T-helper 2 cell (primary cell): ENCODE measurements at places on chromosomes 5 and 9.

DNA sequence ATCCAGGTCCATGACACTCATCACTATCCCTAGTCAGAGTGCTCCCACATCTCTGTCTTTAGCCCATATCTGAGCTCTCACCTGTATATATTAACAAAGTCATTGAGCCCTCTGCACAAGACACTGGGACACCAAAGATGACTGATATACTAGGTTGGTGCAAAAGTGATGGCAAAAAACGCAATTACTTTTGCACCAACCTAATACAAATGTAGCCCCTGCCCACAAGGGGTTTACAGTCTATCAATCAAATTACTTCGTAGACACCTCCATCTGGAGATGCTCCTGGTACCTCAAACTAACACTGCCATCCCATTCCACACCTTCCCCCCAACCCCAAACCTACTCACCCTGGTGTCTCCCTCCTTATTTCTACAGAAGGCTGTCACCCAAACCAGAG lies 194.1 kb downstream of the MCTP1 start:
- DNase-seq = no peak

DNA sequence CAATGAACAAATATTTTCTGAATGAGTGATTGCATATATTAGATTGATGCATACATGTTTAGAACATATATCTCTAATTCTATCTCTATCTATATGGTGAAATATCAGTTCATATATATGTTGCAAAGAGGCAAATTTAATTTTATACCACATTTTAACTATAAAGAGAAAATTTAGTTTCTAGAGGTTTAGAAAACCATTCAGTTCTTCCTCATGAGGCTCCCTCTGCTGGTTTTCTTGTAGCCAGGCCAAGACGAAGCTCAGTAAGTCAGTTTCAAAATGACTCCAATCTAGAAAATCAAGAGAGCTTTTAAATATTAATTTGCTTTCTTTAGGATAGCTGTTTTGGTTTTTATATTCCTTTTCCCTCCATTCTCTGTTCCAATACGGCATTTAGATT lies 312.1 kb downstream of the TMEM232 start:
- no peak for DNase-seq

DNA sequence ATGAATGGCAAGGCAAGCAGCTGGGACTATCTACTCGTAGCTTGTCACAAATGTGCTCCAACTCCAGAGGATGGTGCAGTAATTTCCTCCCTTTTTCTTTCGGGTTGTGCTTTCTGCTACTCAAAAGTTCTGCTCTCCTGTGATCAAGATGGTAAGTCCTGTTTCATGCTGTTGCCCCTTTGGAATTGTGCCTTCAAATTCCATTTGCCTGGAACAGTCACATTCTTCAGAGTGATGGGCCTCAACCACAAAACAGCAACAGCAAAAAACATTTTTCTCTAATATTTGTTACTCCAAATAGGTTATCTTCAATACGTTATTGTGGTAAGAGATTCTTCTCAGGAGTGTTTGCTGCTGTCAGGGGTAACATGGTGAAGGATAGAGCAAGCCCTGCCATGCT lies 209.3 kb downstream of the PALM2AKAP2 start:
- DNase-seq = no peak

- no peak for DNase-seq
Measured at GRCh38 chr9:5696884-5697283, 68.0 kb downstream of the RIC1 start.

GRCh38 chr5:95327211-95327610 lies 42.3 kb upstream of the MCTP1 start:
- DNase-seq = no peak
